ENCODE measurements at places on chromosomes 11 and 22.

DNA sequence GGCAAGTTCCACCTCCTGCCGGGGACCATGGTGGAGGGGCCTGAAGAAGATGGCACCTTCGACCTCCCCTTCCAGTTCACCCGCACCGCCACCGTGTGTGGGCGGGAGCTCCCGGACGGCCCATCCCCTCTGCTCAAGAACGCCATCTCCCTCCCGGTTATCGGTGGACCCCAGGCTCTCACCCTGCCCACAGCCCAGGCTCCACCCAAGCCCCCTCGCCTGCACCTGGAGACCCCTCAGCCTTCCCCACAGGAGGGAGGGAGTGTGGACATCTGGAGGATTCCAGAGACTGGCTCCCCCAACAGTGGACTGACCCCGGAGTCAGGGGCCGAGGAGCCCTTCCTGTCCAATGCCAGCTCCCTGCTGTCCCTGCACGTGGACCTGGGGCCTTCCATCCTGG, 6.4 kb downstream of the CDC42EP2 start:
- DNase-seq: no peak

- peak; percentile 74 for DNase-seq
These were observed 32.6 kb downstream of the PRDM11 start for GRCh38 chr11:45178890-45179671.

DNA sequence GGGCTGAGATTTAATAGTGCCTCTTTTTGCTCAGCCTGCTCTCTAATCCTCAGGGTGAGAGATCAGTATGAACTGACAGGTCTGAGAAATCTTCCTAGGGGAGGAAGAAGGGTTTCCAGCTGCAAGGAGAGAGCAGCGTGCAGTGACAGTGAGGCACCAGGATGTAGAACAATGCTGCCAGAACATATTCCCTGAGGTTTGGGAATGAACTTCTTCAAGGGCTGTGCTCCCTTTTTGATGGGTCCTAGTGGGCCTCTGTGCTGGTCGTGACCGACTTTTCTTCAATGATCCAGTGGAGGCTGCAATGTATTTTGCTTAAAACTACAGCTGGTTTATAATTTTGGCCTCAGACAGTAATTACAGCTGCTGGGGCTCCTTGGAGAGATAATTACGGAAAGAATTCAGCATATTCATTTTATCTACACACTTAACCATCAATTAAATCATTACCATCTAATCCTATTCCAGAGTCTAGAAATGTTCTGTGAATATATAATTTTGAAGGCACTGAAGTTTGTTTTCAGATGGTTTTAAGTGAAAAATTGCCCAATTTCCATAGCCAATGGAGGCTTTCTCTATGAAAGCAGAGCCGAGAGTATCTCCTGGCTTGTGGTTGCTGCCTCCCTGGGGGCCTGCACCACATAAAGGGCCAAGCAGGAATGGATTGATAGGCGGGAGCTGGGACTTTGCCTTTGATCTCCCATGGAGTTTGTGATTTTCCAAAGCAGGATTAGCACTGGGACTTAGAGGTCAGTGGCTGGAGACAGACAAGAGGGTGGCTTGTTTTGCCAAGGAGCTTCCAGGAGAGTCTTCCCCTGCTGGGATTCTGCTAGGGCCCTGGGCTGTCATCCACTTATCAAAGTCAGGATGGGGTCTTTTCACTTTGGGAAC, 41.0 kb upstream of the OLFML1 start:
- DNase-seq: no peak

DNA sequence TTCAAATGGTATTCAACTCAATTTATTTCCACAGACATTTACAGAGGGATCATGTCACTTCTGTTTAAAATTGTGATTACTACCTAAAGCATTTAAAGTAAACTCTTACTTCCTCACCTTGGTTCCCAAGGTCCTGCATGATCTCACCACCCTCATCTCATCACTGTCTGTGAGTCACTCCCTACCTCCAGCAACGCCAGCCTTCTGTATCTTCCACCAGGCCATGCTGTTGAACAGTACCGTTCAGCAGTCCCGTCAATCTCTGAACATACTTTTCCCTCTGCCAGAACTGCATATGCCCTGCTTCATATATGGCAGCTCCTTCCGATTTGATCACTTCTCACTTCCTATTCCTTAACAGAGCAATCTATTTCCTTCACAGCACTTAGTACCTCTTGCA, 2.0 kb downstream of the FBXO3 start:
- DNase-seq: no peak

- DNase-seq: no peak
These were observed 472 bp downstream of the UBXN1 start for GRCh38 chr11:62678433-62678769.

GRCh38 chr11:36703055-36703404, 105.0 kb upstream of the RAG2 start:
- DNase-seq: no peak
